ENCODE measurements at places on chromosomes 12 and 14.
A peak's percentile ranks its signal among the peaks of the same experiment; 100 is the strongest.

DNA sequence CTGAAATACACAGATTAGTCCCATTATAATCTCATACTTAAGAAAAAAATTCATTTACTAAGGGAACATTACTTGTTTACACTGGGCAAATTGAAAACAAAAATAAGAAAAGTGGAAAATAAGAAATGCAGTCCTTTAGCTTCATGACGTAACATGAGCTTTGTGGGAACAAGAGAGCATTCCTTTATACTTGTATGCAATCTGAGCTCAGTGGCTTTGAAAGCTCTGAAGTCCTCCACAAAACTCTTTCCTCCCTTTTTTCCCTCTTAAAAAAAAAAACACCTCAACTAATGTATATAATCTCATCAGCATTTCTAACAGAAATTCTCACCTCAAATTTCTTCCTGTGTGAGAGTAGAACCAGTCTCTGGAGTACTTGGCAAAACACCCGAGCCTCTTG is 76.9 kb upstream of the OTX2 start:
- DNase-seq = no peak

DNA sequence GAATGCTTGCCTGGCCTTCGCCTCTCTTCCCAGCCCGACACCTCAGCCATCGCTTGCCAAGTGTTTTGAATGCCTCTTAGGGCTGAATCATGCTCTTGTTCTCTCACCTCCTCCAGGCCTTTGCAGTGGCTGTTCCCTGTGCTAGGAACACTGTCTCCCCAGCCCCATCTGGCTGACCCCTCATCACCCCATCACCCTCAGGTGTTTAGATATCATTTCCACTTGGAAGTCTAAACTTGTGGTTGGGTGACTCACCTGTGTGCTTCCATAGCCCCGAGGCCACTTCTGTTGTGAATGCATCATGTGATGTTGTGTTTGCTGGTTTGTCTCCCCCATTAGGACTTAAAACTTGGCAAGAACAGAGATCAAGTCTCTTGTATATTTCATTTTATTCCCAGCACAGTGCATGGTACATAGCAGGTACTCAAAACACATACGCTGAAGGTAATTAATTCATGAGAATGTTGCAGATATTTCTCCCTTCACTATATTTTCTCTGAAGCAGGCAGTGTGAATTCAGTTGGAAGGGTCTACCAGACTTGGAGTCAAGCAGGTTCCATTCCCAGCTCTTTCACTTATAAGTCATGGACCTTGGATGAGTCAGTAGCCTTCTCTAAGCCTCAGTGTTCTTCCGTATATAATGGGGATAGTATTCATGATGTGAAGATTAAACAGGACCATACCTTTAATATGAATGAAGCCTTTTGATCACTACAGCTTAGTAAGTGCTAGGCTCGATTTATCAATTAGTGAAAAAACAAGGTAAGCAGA is 67.8 kb downstream of the HRK start:
- no peak for DNase-seq

DNA sequence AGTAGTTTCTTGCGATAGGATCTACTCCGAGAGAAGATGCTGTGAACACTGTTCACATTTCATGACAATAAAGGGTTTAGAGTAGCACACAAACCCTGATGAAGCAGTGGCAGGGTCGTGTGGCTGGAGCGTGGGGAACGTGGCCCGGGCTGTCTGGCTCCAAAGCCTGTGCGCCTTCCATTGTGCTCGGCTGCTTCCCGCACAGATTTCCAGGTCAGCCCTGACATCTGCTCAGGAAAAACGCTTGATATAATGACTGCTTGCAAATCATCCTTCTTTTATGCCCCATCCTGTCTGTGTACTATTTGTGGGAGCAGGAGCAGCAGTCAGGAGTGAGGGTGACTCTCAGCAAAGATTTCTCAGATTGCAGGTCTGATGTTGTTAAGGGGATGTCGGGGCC is 78.6 kb downstream of the EML1 start:
- no peak for DNase-seq

DNA sequence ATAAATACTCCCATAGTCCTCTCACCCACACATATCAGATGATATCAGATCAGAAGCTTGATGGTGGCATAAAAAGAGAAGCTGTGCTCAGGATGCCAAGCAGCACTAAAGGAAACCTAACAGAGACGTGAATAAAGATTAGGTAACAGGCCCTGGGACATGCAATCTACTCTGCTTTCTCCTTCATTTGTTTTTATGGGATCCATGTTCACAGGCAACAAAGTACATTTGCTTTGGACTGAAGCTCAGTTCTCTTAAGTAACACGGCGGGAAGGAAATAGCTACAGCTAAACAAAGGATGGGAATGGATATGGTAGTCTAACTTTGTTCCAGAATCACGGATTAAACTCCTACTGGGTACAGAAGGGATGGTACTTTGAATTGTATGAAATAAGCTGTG is 119.5 kb downstream of the TTC7B start:
- no peak for DNase-seq

DNA sequence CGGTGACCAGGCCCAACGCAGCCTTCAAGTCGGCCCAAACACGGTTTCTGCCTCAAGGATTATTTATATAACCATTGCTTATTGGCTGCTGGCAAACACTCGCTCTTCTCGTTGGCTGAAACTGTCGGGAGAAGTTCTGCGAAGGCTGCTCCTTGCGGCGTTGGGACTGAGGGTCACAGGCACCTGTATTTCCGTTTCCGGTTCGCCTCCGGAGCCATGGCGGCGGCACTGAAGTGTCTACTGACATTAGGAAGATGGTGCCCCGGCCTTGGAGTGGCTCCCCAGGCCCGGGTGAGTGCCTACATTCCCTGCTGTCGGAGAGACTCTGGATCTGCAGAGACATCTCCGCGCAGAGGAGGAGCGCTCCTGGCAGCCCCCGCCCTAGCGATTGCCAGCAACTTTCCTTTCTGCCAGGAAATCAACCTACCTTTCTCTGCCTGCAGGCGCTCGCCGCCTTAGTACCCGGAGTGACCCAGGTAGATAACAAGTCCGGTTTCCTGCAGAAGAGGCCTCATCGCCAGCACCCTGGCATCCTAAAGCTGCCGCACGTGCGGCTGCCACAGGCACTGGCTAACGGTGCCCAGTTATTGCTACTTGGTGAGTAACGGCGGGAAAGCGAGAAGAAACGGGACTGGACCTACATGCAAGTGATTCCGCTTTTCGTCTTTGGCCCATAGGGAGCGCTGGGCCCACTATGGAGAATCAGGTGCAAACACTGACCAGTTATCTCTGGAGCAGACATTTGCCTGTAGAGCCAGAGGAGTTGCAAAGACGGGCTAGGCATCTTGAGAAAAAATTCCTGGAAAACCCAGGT is at the start of gene METTL17:
TSS of gene METTL17 (plus strand) at position 194 of the 814 bp plus-strand sequence. CDS start at position 217, 23 bp downstream.
- DNase-seq = peak; percentile 90

GRCh38 chr14:58882577-58883018 is 244.8 kb downstream of the DACT1 start:
- peak; percentile 5 for DNase-seq

Measured in NCI-H146 (cell line).